Stimulated activated CD8-positive, alpha-beta memory T cell treated with anti-CD3 and anti-CD28 coated beads, Interleukin-4, amount 100 ng/mL, for 1 hour (primary cell): ENCODE measurements at places on chromosomes 7 and 10.

GRCh38 chr10:1020958-1021357 is 4.7 kb downstream of the IDI2 start:
- no peak for DNase-seq

GRCh38 chr7:26691886-26692285 is 172.5 kb downstream of the SKAP2 start:
- no peak for DNase-seq

DNA sequence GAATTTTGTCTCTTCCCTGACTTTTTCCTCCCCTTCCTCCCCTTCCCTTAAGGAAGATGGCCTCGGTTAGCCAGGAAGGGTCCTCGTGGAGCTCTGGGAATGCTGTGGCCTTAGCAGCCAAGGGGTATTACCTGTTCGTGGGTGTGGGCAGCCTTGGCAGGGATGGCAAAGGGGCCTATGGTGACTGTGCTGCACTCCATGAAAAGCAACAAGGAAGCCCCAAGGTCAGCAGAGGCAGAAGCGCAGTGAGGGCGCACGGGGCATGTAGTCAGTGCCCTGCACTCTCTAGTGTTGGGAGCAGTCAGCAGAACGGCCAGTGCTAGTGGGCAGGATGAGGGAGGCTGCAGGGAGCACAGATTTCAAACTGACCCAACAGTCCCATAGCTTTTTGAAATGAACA is 191.8 kb downstream of the ADARB2 start:
- no peak for DNase-seq

GRCh38 chr10:57925045-57925444 is 342.6 kb downstream of the IPMK start:
- no peak for DNase-seq
